Activated CD8-positive, alpha-beta memory T cell treated with anti-CD3 and anti-CD28 coated beads for 1 hour (primary cell): ENCODE measurements at places on chromosomes 1 and 21.

- DNase-seq, result no peak
These were observed 116.7 kb upstream of the CHRM3 start for GRCh38 chr1:239269706-239270105.

DNA sequence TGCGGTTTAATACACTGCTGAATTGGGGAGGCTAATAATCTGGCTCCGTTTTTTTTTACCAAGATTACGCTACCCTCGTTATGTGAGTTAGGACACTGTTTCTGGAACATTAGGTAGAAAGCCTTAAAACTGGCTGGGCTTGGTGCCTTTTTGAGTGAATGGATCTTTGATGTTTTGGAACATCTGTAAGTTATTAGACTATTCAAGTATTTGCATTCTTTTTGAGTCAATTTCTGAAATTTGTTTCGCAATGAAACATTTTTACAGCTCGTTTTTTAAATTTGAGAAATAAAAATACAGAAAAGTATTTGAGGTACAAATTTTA lies 106.9 kb downstream of the LTN1 start:
- DNase-seq, result no peak

DNA sequence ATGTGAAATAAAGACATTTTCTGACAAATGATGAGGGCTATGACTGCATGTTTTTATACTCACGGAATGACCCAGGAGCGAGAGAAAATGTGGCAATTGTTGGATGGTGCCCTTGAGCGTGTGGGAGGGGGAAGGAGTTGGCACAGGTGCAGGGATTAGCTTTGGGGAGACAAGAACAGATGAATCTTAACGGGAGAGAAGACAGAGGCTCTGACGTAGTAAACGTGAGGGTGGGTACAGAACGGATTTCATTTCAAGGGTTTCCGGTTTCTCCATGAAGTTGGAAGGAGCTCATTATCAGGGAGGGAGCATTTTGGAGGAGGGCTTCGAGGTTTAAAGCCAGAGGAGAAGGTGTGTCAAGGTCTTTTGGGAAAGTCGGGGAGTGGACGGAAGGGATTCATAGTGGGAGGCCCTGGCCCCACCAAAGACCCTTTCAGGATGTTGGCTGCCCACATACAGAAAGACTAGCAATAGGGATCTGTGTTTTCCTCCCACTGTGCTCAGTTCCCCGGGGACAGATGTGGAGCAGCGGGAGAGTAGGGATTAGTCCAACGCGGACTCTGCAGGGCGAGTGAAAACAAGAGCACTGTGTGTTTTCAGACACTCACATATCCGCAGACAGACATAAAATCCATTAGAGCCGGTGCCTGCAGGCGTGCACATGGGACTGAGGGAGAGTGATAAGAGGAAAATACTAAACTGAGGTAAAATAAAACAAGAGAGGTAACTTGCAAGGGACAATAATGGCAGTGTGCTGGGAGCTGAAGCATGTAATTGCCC lies 584.1 kb downstream of the AJAP1 start:
- no peak for DNase-seq

- peak; percentile 84 for DNase-seq
These were observed 10.7 kb downstream of the STMN1 start for GRCh38 chr1:25895365-25895990.

DNA sequence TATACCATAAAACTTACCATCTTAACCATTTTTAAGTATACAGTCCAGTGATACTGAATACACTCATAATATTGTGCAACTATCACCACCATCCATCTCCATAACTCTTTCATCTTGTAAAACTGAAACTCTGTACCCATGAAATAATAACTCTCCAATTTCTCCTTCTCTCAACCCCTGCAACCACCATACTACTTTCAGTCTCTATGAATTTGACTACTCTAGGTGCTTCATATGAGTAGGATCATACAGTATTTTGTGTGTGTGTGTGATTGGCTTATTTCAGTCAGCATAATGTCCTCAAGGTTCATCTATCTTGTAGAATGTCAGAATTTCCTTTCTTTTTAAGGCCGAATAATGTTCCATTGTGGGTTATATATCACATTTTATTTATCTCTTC lies 17.7 kb downstream of the NPHS2 start:
- no peak for DNase-seq

- no peak for DNase-seq
These were observed 310.2 kb downstream of the PTPRC start for GRCh38 chr1:198948895-198949659.

DNA sequence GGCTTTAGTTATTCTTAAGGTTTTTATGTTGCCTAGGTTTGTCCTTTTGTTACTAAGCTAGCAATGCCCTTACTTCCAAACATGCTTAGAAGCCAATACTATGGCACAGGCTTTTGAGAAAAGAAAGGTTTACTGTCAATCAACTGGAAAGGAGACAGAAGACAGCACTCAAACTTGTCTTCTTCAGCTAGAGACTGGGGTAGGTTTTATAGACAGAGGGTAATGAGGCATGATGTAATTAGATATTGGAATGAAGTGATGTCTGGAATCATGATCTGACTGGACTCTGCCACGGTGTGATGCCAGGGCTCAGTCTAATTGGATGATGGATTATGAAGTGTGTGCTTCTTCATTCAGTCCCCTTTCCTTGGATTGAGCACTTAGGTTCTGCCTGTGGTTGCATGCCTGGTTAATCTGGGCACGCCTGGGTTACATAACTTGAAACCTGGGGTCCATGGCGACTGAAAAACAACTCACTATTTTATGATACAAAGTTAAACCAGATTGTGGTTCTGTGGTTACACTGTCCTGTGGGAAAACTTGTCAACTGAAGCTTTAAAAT lies 625.8 kb downstream of the BRINP3 start:
- no peak for DNase-seq

GRCh38 chr1:214664651-214665433 lies 61.8 kb downstream of the CENPF start:
- DNase-seq, result no peak

DNA sequence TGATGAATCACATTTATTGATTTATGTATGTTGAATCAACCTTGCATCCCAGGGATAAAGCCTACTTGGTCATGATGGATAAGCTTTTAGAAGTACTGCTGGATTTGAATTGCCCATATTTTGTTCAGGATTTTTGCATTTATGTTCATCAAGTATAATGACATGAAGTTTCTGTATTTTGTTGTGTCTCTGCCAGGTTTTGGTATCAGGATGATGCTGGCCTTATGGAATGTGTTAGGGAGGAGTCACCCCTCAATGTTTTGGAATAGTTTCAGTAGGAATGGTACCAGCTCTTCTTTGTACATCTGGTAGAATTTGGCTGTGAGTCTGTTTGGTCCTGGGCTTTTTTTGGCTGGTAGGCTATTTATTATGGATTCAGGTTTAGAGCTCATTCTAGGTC lies 1643.1 kb upstream of the B3GALT2 start:
- no peak for DNase-seq

GRCh38 chr1:228913626-228914414 lies 178.5 kb downstream of the RHOU start:
- no peak for DNase-seq

- DNase-seq, result no peak
These were observed 35.6 kb downstream of the DNAI4 start for GRCh38 chr1:66889030-66889429.

GRCh38 chr1:154318386-154318785 lies 2.5 kb upstream of the AQP10 start:
- DNase-seq, result no peak

DNA sequence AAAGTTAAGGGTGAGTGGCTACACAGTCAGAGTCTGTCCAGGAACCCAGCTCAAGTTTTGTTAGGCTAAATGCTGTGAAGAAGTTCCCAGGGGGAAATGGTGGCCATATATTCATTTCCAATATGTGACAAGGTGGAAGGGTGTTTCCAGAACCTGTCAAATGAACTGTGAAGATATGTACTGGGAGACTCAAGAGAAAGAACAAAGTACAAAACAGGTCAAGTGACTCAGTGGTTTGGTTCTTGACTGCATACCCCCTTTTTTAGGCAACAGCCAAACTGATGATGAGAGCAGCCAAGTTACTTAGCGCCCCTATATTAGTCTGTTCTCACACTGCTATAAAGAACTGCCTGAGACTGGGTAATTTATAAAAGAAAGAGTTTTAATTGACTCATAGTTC lies 18.6 kb upstream of the FBXO28 start:
- DNase-seq, result no peak

- DNase-seq, result no peak
These were observed 12.2 kb upstream of the TNR start for GRCh38 chr1:175755516-175756070.

DNA sequence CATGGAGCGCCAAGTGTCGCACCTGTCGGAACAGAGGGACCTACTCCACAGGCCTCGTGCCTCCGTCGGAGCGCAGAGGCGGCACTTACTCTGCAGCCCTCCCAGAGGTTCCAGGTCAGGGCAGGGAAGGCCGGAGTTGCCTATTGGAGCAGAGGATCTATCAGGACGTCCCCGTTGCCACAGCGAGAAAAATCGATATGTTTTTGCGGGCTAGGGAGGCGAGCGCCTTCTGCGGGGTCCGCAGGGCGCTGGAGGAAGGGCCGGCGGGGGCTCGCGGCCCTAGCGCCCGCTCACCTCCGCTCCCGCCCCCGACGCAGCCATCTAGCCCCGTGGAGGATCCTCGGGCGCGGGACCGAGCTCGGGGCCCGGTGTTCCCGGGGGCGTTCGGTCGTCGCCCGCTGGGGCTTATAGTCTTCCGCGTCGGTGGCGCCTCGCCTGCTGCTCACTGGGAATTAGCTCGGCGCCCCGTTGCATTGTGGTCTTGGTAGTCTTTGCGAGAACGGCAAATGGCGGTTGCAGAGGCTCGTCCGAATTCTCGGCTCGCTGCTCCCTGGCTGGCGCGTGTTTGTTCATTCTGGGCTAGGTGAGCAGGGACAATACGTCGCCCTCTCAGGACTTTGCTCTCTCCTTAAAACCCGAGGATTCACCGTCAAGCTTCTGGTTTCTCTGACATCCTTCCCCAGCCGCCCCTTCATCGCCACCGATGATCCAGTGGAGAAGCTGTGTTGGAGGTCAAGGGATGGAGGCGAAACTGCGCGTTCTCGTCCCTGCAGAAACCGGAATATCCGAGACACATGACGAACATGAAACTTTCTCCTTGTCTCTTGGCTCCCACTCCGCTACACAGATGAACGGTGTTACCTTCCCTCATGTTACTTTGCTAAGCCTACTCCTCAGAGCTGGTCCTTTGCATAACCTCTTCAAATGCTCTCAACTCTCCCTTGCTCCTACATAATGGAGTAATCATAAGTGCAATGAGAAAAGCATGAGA lies at the start of gene JTB:
Gene JTB, minus strand, starts transcription at position 425 of the 991 bp plus-strand sequence. Its CDS starts 422 bp downstream, at position 3.
- DNase-seq, result peak; percentile 59

DNA sequence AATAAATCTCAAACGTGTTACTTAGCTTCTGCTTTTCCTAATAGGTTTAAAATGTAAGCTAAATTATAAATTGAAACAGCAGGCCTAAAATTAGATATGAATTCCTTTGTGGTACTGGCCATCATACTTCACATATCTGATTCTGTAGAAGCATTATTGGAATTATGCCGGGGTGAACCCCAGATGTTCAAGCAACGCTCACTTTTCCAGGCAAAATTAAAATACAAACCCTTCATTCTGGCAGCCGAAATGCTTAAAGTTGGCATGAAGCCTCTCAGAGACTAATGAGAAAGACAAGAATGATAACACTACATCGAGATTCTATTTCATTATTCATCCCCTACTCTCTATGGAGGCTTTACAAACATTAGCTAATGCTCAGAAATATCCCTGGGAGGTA lies 1352.7 kb upstream of the ADGRL2 start:
- no peak for DNase-seq

DNA sequence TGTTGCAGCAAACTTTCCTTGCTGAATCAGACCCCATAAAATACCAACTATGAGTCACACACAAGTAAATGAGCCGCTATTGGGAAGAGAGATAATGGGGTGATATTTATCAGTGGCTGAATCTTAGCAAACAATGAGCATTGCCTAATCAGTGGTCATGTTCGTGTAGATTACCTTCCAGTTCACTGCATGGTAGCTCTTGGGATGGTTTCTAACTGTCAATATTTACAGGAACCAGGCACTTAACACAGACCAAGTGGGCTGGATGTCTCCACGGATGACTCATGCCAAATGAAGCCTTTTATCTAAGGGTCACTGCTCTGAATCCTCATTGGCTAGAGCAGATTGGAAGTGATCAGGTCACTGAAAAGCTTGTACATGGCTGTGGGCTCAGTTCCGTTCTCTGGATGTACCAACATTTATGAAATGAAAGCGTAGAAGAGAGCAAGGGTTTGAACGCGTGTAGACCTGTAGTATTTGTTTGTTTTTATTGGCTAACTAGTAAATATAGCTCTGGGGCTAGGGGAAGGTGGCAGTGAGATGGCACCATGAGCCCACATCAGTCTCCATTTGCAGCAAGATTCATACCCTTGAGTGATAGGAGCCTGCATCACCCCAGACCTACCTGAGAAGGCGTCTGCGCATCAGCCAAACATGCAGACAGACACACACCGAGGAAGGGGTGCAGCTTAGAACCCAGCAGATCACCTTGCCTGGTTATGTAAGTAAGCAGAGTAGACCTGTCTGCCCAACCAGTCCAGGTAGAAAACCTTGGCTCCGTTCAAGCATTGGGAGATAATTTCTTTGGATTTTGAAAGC lies 153.3 kb downstream of the TOMM20 start:
- no peak for DNase-seq

GRCh38 chr1:31991182-31991581 lies 22.5 kb upstream of the KHDRBS1 start:
- no peak for DNase-seq

DNA sequence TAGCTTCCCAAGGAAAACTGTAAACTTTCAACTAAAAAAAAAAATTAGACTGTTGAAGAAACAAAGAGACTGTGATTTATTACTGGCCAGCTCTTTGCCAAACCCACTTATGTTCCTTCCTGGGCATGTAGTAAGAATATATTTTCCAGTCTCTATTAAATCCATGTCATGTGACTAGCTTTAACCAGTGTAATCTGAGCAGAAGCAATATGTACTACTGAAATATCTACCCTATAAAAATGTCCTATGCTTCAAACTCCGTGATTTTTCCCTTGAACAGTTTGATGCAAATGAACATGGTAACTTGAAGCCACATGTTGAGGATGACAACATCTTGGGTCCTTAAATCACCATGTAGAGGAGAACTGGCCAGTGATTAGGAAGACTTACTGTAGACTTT lies 144.5 kb downstream of the NTMT2 start:
- DNase-seq, result no peak
